H1 (cell line): ENCODE measurements at places on chromosomes 4 and X.

DNA sequence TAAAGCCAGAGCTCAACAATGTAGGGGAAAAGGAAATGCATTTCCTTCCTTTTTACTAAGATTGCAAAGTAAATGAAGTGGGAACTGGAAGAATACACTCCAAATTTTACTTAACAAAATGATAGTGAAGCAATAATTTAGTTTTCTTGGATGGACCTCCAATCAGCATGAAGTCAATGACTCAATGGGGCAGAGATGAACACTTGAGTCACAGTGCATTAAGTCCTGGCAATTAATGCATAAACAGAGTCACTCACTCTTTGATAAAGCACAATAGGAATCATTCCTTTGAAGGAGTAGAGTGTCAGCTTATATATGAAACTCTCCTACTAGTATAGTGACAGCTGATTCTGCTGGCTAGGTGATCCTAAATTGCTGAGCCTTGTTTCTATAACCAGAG, 66.7 kb upstream of the FRAS1 start:
- DNase-seq, result no peak

- DNase-seq, result no peak
Observed at GRCh38 chr4:162891788-162892707, 274.6 kb downstream of the NAF1 start.

- no peak for DNase-seq
Observed at GRCh38 chr4:53234669-53235068, 131.2 kb downstream of the SCFD2 start.

DNA sequence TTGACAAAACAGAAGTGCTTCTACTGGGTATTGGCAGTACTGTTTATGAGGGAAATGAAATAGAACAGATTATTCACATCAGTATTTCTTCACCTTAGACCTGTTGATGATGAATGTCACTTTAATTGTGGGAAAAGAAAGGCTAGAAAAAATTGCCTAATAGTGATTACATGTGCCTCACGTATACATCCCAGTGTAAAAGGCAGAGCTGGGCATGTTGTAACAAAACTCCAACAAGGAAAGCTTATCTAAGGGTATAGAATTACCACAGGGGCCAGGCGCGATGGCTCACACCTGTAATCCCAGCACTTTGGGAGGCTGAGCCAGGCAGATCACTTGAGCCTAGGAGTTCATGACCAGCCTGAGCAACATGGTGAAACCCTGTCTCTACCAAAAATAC, 4.2 kb downstream of the PGM2 start:
- no peak for DNase-seq

GRCh38 chr4:2860391-2861348, 17.0 kb downstream of the ADD1 start:
- peak; percentile 42 for DNase-seq

DNA sequence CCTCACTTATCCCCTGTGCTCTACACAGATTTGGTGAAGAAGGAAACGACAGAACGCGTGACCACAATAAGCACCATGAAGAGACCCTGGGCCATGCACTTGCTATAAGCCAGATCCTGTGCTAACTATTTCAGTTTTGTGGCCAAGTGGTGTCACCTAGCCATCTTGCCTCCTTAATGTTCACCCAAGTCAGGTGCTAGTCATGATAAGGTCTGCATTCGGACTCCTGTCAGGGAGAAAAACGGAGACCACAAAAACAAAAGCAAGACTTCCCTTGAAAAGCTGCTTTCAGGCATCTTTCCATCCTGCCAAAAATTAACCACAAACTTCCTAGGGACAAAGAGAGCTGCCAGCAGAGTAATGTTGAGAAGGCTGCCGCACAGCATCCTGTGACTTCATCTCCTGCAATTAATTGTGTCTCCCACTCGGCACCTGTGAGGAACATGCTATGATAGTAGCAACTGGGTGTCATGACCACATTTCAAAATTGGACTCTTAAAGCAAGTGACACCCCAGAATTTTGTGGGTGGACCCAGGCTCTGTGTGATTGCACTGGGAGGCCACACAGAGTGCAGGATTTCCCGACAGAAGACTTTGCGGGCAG, 8.8 kb upstream of the IDS start:
- DNase-seq, result no peak

DNA sequence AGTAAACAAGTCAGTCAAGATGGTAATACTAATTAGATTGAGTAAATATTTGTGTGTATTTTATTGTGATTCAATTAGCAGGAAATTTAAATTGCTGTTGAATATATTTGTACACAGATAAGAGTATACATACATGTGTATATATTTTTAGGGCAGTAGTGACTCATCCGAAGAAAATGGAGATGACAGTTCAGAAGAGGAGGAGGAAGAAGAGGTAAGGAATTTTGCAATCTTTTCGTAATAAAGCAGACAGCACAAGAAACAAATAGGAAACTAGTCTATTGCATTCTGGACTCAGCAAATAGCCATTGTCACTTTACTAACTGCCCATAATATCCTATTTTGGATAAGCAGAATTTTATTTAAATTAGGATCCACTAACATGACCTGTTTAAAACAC, 6.6 kb downstream of the IBSP start:
- no peak for DNase-seq
